ENCODE measurements at places on chromosomes 12 and 14.

DNA sequence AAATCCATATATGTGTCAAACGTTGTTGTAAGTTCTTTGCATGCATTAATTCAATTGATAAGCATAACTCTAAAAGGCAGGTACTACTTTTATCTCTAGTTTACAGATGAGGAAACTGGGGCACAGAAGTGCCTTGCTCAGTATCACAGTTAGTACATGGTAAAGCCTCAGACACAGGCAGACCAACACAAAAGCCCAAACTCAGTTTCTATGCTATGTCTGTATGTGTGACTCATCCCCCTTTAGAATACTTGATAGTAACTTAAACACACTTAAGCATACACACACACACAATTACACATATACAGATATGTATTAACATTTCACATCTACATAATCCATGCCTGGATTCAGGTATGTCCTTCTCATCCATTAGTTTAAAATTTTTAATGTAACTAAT is 88.0 kb downstream of the EPS8 start:
- no peak for DNase-seq

- DNase-seq: no peak
Measured at GRCh38 chr12:5262885-5263284, 169.0 kb upstream of the NTF3 start.

- DNase-seq: no peak
Measured at GRCh38 chr12:89155826-89156225, 196.5 kb downstream of the DUSP6 start.

DNA sequence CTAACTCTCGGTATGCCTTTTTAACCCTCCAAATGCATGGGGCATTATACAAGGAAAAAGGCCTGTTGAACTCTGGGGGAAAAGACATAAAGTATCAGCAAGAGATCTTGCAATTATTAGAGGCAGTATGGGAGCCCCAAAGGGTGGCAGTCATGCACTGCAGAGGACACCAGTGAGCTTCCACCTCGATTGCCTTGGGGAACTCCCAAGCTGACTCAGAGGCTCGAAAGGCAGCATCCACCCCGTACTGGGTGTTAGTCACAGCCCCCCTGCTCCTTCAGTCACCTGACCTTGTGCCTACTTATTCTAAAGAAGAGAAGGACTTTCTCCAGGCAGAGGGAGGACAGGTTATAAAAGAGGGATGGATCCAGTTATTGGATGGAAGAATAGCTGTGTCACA is 781.4 kb upstream of the TMEM132C start:
- no peak for DNase-seq

GRCh38 chr14:96261053-96261452 is 5.0 kb downstream of the BDKRB1 start:
- no peak for DNase-seq

DNA sequence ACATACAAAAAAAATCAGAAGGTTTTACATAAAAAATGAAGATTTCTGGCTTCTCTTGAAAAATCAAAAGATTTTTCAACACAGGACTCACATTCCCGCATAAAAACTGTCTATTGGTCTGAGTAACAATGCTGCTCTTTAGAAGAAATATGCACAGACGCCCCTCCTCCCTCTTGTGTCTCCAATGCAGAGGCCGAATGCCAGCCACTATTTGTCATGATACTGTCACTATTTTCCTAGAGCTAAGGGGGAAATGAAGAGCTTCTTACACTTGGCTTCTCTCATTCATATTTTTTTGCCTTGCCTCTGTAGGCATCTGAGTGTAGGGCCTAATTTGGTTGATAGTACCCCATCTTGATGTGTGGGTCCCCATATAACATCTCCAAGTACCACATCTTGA is 98.0 kb downstream of the BBS10 start:
- no peak for DNase-seq

DNA sequence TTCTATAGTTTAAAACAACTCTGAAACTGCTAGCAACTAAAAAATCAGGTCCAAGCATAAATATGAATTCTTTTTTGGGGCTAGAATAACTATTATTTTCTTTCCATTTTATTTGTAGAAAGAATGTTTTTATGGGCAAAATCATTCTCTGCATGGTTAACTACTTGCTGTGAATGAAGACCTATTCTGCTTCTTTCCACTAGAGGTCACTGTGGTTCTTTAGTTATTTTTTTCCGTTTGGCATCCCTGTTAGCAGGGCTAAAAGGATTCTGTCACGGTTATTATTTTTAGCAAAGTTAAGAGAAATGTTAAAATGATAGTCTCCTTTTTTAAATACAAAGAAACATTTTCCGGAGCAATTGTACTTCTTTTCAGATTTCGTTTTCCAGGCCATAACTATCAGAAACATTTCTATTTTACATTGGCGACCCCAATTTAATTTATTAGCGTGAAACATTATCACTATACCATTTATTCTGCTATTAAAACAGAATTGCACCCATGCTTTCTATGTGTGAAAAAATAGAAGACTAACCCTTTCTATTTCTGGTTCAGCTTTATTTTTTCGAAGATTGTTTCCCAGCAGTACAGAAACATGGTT is 404.8 kb downstream of the ATP23 start:
- DNase-seq: no peak

GRCh38 chr12:12176402-12176801 is 90.4 kb downstream of the LRP6 start:
- no peak for DNase-seq

- DNase-seq: no peak
Measured at GRCh38 chr12:50331745-50332144, 48.4 kb upstream of the LIMA1 start.

- peak; percentile 64 for DNase-seq
Measured at GRCh38 chr12:89162589-89163261, 189.6 kb downstream of the DUSP6 start.
